HCEC 1CT (cell line): ENCODE measurements at places on chromosomes 7 and 10.

- no peak for DNase-seq
Observed at GRCh38 chr7:82200601-82201000, 243.0 kb downstream of the CACNA2D1 start.

DNA sequence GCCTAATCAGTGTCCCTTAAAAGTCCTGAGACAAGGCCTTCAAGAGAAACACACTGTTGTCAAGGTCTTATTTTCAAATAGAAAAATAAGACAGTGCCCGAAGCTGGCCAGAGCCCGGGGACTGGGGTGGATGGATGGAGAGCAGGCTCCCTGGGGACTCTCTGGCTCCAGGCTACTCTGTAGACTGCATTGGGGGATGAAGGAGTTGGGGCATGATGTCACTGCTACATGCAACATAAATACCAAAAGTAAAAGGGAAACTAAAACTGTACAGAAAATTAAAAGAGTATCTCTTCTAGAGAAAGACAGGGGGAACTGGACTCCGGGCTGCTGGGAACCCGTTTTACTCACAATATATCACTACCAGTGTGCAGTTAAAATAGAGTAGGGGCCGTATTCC is 629.8 kb downstream of the KCNMA1 start:
- no peak for DNase-seq

- DNase-seq, result no peak
Observed at GRCh38 chr7:46054272-46054671, 133.2 kb upstream of the IGFBP3 start.

- DNase-seq, result no peak
Observed at GRCh38 chr7:131921016-131921415, 364.6 kb upstream of the PODXL start.

GRCh38 chr7:90708841-90709317 is 112.8 kb downstream of the CDK14 start:
- DNase-seq, result peak; percentile 32

- no peak for DNase-seq
Observed at GRCh38 chr10:48476279-48476982, 128.4 kb downstream of the ARHGAP22 start.

DNA sequence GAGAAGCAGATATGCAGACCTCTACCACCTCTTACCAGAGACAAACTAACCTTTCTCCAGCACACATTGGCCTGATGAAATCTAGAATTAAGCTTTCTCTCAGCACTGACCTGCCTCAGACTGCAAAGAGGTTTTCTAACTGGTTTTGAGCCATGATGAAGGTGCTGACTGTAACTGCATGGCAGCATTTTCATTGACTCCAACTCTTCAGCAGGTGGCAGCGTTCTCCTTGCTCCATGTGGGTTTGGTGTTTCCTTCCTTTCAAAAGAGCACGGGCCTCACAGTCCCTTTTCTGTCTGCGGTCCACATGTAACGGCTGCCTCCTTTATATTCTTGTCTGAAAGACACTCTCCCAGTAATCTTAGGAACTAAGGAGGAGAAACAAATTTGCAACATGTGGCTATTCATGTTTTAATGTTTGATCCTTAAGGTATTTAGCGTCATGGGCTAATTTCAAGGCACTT is 12.6 kb downstream of the KLLN start:
- peak; percentile 60 for DNase-seq

GRCh38 chr7:35792873-35793489 is 7.9 kb upstream of the SEPTIN7 start:
- no peak for DNase-seq

DNA sequence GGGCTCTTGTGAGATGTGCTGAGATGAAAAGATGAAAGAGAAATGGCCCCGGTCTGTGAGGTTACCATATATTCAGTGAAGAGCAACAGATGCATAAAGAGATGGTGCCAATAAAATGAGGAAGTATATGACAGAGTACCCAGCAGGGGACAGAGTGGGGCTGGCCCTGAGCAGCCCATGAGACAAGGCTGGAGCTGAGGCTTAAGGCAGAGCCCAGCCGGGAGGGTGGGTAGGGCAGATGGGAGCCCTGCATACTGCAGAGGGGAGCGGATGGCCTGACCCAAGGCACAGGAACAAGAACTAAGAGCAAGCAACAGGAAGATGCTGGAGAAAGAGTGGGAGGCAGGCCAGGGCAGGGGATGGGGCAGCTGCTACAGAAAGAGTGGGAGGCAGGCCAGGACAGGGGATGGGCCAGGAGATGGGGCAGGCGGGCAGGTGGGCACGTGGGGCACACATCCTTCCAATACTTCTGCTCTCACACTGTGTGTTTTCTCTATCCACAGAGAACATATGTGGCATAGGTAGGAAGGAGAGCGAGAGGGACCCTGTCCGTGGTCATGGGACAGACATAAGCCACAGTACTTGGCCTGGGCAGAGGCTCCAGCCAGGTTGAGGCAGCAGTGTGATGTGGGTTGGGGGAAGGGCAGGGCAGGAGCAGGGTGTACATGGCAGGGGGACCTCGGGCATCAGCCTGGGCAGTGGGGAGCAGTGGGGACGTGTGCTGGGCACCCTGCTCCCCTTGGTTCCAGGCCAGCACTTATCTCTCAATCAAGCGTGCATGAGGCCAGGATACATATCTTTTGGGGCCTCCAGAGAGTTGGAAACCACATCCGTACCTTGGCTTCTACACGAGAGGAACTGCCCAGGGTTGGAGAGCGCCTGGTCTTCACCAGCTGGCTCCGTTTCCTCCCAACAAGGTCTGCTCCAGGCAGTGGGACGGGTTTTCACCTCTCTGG is 91.6 kb upstream of the IKZF1 start:
- DNase-seq, result no peak

- DNase-seq, result no peak
Observed at GRCh38 chr10:56763090-56763489, 402.0 kb upstream of the ZWINT start.

- no peak for DNase-seq
Observed at GRCh38 chr7:117066668-117067067, 113.4 kb downstream of the ST7 start.

- DNase-seq, result no peak
Observed at GRCh38 chr10:17842641-17843040, 33.5 kb downstream of the MRC1 start.

GRCh38 chr7:139854124-139854511 is 25.1 kb downstream of the TBXAS1 start:
- peak; percentile 94 for DNase-seq

DNA sequence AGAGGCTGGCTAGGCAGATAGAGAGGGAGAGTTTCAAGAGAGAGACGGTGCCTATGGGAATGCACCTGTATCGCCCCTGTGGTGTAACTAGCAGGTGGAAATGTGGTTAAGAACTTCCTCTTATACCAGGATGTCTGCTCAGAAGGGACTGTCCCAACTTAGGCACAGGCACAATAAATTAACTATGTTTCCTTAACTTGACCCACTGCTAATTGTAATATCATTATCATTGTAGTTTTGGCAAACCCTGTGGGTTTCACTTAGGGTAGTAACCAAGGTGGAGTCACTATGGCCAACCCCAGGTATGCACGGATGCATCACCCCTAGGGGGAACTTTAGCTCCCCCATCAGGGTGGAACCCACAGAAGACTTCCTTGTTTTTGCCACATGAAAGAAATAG is 455.7 kb downstream of the DGKB start:
- no peak for DNase-seq

DNA sequence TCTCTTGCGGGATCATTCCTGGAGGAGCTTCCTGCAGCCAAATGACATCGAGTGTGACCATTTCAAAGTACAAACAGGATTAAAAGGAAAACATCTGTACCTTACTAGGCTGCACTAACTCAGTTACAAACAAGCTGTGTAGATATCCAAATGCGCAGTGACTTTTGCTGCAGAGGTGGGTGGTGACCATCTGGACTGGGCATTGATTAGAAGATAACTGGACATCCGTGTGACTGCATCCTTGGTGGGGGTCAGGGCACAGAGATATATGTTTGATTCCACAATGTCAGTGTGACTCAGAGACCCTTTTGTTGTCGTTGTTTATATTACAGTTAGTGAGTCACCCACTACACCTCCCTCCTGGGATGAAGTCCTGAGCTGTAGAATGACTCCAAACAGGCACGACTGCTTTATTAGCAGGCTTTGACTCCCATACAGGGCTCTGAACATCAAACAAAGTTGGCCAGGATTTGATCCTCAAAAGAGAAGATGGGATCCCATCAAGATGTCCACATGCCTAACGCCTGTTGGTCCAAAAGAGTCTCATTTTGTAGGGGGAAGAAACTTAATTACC is 56.7 kb upstream of the SDK1 start:
- peak; percentile 84 for DNase-seq

- DNase-seq, result peak; percentile 33
Observed at GRCh38 chr7:107025449-107026103, 18.9 kb upstream of the PRKAR2B start.

DNA sequence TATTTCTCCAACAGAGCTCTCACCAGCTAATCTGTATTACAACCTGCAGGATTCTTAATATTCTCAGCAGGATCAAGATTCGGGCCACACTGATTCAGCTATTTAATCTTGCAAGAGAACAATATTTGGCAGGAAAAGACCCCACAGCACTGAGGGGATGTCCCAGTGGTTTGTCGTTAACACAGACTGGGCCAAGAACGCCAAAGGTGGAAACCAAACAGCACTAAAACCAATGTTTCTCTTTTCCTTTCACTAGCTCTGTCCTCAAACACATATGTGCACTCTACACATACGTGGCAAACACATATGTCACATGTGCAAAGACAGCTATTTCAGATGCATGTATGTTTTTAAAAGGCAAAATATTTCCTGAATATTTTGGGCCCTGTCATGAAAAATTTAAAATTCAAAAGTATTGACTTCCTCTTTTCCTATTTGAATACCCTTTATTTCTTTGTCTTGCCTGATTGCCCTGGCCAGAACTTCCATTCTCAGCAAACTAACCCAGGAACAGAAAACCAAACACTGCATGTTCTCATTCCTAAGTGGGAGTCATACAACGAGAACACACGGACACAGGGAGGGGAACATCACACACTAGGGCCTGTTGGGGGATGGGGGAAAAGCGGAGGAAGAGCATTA is 51.7 kb upstream of the NEBL start:
- DNase-seq, result no peak

GRCh38 chr10:113751181-113751732 is at the start of gene PLEKHS1:
Gene PLEKHS1 (plus strand): TSS chr10:113751682. CDS start chr10:113755278, 3,596 bp downstream.
- no peak for DNase-seq

- DNase-seq, result no peak
Observed at GRCh38 chr10:43145311-43145710, 7.1 kb downstream of the CSGALNACT2 start.

DNA sequence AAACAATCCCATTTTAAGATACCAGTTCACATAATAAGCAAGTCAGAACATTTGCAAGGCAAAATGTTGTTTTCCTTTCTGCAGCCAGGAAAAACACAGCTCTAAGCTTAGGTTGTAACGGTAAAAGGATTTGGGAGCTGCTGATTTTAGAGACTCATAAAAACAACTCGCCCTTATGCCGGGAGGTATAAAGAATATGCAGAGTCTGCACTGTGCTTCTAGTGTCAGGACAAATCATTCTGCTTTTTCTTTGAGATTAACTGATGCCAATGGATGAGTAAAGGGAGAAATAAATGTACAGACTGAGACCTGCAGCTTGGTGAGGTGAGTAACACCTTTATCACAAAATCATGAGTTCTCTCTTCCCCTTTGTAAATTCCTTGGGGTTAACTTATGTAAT is 2.0 kb upstream of the SFR1 start:
- no peak for DNase-seq

- peak; percentile 13 for DNase-seq
Observed at GRCh38 chr10:9069136-9069535, 1014.6 kb downstream of the GATA3 start.

GRCh38 chr10:6119423-6119822 is 30.6 kb downstream of the RBM17 start:
- no peak for DNase-seq

- peak; percentile 4 for DNase-seq
Observed at GRCh38 chr7:117386110-117386706, 41.1 kb downstream of the ASZ1 start.

DNA sequence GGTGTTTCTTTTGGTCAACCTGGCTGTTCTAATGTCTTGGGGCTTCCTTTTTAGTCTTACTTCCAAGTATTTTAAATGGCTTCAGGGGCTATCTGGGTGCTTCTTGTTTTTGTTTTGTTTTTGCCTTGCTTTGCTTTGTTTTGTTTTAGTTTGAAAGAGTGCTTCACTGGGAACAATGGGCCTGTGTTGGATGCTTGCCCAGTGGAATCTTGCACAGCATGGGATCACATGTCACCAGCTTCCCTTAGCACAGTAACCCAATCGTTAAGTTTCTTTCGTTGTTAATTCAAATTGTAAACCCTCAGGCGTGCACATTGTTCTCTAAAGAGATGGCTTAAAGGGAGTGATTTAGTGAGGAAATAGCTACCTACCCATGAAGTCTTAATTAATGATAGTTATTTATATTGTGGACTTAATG is 8.9 kb downstream of the COL17A1 start:
- no peak for DNase-seq

- DNase-seq, result no peak
Observed at GRCh38 chr10:120587061-120587460, 130.0 kb downstream of the PLPP4 start.

DNA sequence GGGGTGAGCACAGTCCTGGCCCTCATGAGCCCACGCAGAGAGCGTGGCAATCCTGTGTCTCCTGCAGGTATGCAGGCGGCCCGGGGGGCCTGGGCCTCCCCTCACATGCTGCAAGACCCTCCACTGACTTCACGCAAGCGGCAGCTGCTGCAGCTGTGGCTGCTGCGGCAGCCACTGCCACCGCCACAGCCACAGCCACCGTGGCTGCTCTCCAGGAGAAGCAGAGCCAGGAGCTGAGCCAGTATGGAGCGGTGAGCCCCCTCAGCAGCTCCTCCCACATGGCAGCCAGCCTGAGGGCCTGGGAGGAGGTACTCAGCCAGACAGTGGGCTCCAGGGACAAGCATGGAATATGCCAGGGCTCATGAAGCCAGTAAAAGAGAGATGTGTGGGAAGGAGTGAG is 8.7 kb downstream of the ZMIZ2 start:
- no peak for DNase-seq

DNA sequence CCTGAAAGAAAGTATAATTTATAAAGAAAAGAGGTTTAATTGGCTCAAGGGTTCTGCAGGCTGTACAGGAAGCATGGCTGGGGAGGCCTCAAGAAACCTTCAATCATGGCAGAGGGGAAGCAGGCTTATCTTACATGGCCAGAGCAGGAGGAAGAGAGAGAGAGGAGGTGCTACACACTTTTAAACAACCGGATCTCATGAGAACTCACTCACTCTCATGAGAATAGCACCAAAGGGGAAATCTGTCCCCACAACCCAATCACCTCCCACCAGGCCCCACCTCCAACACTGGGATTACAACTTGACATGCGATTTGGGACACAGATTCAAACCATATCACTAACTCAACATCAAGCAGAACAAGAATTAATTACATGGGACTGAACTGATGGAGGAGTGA is 6.9 kb upstream of the ZNF485 start:
- DNase-seq, result no peak
